ENCODE measurements at places on chromosomes 7 and 10.

DNA sequence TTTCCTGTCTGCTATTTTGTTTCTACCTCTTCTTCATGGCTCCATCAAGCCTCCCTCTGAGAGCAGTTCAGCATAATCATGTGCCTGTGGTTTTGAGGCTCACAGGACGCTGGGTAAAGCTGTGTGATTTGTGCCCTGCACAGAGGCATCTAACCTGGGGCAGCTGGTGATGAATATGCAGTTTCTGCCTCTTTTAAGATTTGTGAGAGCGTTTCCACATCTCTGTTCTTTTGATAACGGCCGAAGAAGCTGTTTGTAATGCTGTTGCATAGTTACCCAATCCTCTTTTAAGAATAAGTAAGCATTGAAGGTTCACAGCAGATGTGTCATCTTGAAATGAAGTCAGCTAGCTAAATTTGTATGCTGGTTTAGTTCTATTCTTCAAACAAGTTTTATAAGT, 45.2 kb downstream of the PNLIPRP3 start:
- no peak for DNase-seq

- no peak for DNase-seq
Measured at GRCh38 chr7:3056234-3057065, 12.8 kb upstream of the CARD11 start.

DNA sequence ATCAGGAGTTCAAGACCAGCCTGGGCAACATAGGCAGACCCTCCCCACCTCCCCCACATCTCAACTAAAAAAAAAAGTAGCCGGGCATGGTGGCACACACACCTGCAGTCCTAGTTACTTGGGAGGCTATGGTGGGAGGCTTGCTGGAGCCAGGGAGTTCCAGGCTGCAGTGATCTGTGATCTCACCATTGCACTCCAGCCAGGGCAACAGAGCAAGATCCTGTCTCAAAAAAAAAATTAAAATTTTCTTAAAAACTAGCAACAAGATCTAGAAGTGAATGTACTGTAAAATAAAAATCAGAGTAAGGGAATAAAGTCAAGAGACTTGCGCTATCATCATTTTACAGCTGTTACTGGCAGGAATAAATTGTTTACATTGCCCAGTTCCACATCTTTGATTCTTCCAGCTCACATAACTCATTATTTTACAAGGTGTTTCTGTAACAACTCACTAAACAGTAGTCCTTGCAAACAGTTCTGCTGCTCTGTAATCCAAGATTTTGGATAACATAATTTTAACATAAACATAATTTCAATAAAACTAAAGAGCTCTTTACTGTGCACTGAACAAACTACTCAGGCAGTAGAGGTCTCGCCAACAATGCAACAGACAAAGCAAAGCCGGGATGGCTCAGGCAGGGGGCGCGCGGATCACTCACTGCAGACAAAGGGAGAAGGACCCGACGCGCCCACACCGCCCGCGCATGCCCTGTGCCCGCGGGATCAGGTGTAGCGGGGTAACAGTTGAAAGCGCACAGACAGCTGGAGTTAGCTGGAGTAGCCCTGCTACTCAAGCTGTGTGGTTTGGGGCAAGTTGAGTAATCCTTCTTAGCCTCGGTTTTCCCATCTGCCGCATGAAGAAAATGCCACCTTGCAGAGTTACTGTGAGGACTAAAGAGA, 73.3 kb upstream of the NFE2L3 start:
- peak; percentile 66 for DNase-seq

- DNase-seq: no peak
Measured at GRCh38 chr10:25811052-25811685, 122.9 kb upstream of the MYO3A start.

DNA sequence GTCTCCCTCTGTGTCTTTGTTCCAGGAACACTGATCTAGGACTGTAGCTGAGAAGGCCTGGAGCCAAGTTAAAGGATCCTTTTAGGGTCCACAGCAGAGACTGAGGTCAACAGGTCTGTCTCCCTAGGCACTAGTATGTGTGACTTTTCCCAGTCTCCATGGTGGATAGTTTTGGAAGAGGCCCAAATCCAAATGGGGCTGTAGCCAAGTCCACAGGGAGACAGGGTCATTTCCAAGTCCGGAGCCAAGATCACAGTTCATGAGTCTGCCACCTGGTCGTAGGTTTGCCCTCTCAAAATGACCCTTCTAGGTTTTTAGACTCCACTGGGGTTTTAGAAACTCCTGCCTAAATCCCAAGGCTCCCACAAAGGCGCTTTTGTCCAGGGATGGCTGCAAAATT, 16.8 kb downstream of the ZNF277 start:
- DNase-seq: no peak

DNA sequence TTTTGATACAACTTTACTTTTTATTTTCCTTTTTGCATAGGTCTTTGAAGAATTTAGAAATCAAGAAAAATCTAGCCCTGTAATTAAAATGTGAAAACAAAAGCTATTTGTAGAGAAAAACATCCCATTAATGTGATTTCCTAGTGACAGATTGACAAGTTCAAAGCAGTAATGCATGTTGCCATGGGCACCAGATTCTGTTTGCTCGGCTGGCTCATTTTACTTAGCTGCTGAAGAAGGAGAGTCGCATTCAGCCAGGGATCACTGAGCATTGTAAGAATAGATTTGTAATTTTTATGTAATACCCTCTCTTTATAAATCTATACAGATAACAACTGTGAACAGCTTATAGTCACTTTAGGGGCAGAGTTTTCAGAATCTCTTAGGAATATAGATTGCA, 28.5 kb downstream of the DNAJB9 start:
- no peak for DNase-seq

GRCh38 chr10:97916586-97916985, 66.9 kb downstream of the GOLGA7B start:
- DNase-seq: no peak

GRCh38 chr7:113392841-113393540, 274.6 kb upstream of the SMIM30 start:
- no peak for DNase-seq

DNA sequence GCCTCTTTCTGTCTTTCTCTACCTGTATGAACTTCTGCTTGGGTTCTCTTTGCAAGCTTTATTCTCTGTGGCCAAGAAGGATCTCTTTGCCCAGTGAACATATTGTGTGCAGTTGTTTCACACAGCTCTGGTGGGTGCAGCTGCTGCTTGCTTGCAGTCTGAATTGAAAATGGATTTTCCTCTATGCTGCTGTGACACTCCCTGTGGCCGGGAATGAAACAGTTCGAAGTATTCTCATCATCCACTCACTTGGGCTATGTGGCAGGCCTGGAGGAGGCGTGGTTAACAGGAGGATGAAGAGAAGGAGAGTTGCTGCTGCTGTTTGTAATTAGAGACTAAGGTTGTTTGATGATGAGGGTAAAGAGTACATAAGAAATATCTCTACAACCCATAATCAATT, 28.4 kb upstream of the ITGA8 start:
- no peak for DNase-seq

GRCh38 chr10:115432188-115432819, 339.1 kb downstream of the ATRNL1 start:
- no peak for DNase-seq

- DNase-seq: no peak
Measured at GRCh38 chr10:13887761-13888160, 301.0 kb downstream of the PRPF18 start.

GRCh38 chr7:85851571-85852193, 664.8 kb upstream of the SEMA3D start:
- DNase-seq: no peak

DNA sequence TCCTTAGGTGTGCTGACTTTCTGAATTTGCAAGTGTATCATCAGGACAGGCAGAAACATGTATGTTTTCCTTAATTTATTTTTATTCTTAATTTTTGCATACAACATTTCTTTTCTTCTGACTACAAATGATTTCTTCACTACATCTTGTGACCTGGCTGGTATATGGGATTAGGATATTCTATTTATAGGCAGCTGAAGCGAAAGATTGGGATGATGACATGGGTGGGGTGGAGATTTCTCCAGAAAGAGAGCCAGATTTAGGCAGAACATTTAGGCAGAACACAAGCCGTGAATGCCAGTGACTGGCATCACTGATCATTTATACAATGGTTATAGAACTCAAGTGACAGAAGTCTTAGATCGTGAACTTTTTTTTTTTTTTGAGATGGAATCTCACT, 256.7 kb downstream of the KLF6 start:
- no peak for DNase-seq

DNA sequence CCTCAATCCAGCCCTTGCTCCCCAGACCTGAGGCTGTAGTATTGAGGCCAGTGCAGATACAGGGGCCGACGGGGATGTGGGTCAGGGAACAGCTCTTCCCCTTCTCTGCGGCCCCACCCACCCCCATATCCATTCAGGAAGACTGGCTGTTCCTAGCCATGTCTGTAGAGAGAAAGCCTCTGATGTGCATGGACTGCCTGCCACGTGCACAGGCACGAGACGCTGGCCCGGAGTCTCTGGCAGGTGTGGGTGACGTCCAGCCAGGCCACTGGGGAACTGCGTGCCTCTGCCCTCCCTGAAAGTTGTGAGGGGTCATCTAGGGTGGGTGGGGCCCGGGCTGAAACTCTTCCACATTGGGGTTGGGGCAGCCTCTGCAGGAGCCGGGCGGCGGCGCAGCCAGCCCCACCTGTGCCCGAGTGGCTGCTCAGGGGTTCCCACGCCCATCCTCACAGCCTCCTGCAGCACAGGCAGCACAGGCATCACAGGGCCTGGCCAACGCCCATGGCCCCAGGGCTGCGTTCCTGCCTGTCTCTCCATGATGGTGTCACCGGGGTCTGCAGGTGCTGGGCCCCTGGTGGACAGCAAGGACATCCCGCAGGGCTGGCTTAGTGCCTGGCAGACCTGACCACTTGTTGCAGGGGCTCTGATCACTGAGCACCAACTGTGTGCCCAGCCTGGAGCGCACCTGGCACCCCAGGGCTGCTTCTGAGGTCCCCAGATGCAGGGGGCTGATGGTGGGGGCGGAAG, 27.5 kb downstream of the MICALL2 start:
- no peak for DNase-seq

DNA sequence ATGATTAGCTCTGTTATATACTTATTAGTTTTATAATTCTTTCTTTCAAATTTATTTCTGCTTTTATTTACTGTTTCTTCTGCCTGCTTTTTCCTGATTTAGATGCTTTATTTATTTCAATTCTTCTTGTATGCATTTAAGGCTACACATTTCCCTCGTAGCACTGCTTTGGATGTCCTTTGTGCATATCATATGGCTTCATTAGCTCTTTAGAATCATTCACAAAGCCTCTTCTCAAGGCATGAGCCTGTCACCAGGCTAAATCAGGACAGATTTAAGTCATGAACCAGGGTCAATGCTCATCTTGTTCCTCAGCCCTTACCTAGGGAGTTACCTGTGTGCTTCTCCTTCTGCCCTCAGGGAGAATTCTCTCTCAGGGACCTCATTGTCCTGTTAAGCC, 56.3 kb downstream of the BAMBI start:
- no peak for DNase-seq
